ENCODE measurements at places on chromosomes 4 and X.

GRCh38 chr4:27894951-27895350 lies 1034.3 kb downstream of the STIM2 start:
- no peak for DNase-seq

- DNase-seq, result no peak
Observed at GRCh38 chr4:145076469-145076855, 21.5 kb downstream of the ANAPC10 start.

DNA sequence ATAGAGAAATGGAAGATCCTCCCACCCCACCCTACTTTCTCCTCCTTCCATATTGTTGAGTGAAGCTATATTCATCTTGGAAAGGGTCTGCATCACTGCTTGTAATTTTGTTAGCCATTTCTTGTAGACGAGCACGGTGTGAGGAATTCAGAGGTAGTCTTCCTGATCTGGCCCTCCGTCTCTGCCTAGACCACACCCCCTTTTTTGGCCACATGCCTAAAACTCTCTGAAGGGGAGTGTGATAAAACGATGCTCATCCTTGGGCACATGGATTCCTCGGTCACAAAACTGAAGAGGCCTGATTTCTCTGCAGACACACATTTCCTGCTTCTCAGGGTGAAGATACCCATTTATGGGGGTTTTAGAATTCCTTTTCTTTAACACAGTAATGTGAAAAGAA lies 182.8 kb downstream of the LARP7 start:
- DNase-seq, result no peak

DNA sequence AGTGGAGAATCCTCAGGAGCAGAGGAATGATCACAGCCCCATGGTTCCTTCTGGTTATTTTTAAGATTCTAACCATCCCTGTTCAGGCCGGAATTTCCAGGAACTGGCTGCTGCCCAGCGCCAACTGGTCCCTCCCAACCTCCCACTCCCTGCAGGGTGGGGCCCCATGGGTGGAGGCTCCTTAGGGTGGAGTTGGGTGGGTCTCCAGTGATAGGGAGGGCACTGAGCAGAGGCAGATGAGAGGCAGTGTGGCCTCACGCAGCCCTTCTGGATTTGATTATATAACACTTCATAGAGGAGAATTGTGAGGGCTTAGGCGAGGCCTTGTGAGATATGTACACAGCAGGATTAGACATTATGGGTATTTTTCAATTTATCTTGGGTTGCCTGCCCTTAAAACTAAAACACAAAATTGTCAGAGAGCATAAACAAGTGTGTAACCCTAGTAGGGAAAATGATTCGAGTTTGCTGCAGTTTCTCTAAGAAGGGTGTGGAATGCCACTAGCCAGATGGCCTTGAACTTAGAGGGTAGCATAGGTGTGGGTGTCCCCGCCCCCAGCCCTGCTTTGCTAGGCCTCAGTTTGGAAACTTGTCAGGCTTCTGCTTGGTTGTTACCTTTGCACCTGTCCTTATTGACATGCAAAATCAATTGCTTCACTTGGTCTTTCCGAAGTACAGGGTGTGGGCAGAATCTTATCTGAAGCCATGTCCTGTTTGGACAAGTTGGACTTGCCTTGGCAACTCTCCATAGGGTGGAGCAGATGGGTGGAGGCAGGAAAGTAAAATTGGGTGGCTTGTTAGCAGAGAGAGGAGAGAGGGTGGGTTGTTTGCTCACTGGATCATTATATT lies 9.4 kb downstream of the KLF3 start:
- DNase-seq, result peak; percentile 79

DNA sequence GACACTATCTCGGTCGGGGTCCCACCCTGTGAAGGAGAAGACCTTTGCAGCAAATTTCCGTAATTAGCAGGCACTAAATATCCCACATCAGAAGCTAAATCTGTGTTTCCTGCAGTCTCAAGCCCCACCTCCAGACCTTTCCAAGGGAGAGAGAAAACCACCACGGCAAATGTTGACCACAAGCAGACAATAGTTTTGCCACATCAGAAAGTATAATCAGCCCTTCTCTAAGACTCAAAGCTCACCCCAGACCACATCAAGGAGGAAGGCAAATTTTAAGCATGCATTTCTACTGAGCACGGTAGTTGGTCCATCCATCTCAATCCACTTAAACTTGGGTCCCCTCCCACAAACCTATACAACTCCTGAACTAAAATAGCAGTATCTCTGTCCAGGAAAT lies 398.5 kb downstream of the GPM6A start:
- no peak for DNase-seq

GRCh38 chrX:10615931-10616774 lies 4.2 kb downstream of the MID1 start:
- DNase-seq, result peak; percentile 37

- DNase-seq, result no peak
Observed at GRCh38 chr4:189988877-189989431, 38.1 kb downstream of the FRG2 start.

- DNase-seq, result no peak
Observed at GRCh38 chr4:211033-211511, 86.8 kb downstream of the ZNF718 start.

DNA sequence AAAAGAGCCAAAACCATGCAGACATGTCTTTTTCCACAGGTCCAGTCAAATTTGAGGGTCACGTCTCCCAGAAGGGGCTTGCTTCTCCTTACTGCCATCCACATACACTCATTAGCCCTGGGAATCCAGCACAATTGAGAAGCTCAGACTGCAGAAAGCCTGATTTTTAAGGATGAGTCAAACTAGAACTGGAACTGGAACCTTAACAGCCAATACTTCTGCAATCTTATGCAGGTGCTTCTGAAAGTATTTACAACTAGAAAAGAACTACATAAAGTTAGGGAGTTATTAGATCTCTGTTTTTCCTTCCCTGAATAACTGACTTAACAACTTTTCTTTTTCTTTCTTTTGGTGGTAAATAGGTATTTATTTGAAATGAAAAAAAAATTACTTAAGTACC lies 86.3 kb downstream of the CDS1 start:
- no peak for DNase-seq

GRCh38 chr4:38811297-38811696 lies 6.7 kb upstream of the TLR1 start:
- no peak for DNase-seq

DNA sequence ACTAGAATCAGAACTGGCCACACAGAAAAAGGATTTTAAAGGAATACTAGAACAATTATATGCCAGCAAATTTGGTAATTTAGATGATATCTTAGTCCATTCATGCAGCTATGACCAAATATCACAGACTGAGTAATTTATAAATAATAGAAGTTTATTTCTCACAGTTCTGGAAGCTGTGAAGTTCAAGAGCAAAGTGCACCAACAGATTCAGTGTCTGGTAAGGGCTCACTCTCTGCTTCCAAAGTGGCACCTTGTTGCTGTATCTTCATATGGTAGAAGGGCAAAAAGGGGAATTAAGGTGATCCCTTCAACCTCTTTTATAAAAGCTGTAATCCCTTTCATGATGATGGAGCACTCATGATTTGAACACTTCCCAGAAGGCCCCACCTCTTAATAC lies 20.3 kb downstream of the TNIP2 start:
- no peak for DNase-seq

DNA sequence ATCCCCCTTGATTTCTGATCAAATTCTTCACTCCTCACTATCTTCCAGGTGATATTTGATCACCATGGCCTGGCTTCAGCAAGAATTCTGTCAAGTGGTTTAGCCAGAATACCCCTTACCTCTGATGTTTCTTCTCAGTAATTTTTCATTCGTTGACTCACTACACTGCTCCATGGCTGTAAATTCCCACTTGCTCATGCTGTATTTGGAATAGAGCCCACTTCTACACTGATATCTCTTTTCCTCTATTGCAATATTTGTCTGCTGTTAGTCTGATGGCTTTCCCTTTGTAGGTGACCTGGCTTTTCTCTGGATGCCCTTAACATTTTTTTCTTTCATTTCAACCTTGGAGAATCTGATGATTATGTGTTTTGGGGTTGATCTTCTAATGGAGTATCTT lies 73.9 kb upstream of the DIPK2B start:
- no peak for DNase-seq

- DNase-seq, result no peak
Observed at GRCh38 chrX:46311581-46312120, 233.6 kb downstream of the ZNF674 start.

DNA sequence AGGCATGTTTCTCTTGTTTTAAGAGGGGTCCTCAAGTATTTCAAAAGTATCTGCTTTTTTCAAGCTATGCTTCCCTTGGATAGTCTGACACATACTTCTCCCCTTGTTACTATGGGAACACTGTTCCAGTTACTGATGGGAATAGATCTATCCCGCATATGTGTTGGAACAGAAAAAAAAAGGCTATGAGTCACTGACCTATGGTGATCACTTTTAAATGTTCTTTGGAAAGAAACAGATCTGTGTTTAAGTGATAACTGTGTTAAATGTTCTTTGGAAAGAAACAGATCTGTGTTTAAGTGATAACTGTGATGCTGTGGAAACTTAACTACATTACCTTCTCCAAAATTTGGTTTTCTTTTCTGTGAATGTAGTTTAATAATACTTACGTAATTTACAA lies 303.2 kb downstream of the TEX13C start:
- no peak for DNase-seq

DNA sequence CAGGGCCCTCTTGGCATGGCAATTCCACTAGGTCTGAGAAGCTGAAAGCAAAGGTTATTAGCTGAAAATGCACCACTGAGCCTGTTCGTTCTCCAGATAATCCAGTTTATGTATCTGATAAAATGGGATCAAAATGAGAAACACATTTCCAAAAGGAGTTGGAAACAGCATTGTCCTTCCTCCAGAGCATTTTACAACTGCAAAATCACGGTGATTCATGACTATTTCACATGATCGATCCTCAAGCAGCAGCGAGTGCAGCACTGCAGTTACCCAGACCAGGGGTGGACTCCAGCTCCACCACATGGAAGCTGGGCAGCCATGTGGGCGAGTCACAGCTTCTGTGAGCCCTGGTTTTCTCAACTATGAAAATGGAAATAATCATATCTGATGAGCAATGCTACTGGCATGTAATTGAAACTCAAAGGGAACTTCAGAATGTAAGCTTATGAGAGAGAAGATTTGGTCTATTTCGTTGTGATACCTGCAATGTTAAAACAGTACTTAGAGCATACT lies 78.7 kb upstream of the MSX1 start:
- no peak for DNase-seq

DNA sequence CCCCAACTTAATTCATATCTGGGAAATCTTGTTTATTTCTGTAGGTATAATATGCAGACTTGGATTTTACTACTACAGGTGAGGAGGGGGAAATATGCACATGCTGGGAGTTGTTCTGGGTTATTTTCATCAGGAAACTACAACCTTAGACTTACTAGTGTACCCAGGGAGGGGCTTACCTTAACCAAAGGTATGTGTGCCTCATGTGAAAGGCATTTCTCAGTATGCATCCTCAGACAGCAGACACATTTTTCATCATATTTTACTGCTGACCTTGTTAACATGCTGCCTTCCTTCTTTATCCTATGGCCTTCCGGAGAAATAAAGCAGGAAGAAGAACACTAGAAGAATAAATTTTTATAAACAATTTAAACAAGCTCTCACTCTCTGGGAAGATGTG lies 214.9 kb downstream of the SPANXN4 start:
- DNase-seq, result no peak

GRCh38 chrX:130114141-130114588 lies 3.9 kb upstream of the ELF4 start:
- DNase-seq, result no peak

GRCh38 chr4:181819946-181820345 lies 423.3 kb upstream of the TENM3 start:
- peak; percentile 23 for DNase-seq

DNA sequence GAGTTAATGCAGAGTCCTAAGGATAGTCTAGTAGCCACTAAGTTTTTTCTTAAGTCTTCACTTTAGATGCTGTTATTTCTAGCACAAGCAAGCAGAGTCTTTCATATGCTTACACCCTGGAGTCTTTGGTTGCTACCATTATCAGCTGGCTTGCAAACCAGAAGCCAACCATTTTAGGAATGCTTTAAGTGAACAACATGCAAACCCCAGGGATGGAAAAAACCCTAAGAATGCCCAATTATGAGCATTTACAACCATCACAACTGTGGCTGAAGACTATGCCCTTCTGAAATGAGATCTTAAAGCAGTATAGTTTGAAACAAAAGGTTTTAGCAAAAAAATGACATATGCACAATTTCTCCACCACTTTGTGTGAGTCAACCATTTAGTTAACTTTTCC lies 6.6 kb downstream of the MID1IP1 start:
- no peak for DNase-seq

GRCh38 chr4:168815379-168816345 lies 194.4 kb downstream of the CBR4 start:
- DNase-seq, result no peak

DNA sequence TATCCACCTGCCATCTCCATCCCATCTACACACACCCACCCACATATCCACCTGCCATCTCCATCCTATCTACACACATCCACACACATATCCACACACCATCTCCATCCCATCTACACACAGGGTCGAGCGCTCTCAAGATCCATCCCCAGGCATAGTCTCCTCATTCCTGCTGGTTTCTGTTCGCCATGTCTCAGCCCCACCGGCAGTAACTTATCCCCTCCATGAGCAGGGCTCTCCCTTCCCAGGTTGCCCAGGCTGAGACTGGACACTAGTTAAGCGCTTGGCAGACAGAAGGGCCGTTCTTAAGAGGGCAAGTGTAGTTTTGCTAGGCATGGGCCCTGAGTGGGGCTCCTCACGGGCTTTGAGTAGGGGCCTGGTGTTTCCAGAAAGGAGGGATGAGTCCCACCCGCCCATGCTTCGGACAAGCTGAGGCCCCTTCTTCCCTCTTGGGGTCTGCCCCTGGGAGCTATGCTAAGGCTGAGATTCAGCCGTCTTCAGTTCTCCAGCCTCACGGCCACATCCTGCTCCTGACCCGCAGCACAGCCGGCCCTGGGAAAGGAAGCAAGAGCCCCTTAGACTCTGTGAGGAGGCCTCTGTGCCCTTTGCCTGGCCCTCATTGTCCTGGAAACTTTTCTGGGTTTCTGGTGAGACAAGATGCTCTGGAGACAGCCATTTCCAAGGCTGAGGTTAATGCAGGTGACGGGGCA lies 20.4 kb downstream of the TMEM271 start:
- no peak for DNase-seq

GRCh38 chr4:103307453-103308247 lies 109.5 kb upstream of the CENPE start:
- DNase-seq, result no peak
